ENCODE measurements at places on chromosomes 2 and 18.

DNA sequence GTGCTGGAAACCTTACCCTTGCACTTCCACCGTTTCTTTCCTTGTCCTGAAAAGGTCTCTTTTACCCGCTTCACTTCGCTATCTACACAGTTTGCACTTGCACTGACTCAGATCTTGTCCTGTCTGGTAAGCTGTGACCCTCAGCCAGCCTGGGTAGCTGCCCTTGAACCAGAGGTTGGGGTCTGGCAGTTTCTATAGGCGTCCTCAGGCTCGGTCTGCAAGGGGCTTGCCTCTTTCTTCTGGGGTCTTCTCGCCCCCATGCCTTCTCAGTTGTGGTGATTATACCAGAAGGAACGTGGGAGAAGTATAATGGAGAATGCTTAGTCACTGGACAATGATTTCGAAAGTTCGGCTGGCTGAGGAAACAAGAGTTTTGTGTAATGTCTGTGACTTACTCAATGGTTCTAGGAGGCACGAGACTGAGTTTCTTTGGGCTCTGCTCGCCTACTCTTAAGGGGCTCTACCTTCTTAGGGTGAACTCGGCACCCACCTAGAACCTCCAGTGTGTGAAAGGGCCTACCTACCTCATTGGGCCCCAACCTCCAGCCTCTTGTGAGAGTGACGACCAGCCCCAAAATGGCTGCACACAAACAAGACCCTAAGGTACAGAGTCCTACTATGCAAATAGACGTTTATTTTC is 6.9 kb upstream of the STAT1 start:
- no peak for DNase-seq

DNA sequence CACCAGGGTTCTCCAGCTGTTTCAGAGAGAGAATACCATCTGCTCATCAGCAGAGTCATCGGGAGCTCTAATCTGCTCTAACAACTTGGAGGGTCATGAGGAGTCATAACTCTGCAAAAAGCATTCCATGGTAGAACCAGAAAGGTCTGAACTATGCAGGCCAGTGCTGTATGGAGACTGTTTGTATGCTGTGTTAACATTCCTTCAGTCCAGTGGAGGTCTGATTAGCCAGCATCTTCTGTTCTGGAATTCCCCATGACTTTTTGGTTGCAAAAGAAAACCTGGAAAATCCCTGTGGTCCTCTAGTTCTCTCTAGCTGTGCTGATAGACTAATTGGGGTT is 9.4 kb upstream of the ITGB6 start:
- DNase-seq = no peak

GRCh38 chr18:2976218-2977132 is 36.5 kb downstream of the LPIN2 start:
- no peak for DNase-seq

DNA sequence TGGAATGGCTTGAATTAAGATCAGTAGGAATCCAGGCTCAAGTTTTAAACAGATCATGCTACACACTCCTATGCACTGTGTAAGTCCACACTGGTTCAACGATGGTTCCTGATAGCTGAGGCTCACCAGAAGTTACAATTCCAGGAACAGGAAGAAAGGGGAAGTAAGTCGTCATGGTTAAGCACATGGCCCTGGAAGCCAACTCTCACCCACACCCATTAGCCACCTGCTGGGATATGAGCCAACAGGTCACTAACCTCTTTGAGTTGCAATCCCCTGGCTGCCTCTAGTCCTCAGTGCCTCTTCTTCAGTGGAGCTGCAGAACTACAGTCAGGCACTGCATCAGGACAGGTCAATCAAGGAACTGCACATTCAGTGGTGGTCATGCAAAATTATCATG is 133.5 kb downstream of the TMEM182 start:
- no peak for DNase-seq

DNA sequence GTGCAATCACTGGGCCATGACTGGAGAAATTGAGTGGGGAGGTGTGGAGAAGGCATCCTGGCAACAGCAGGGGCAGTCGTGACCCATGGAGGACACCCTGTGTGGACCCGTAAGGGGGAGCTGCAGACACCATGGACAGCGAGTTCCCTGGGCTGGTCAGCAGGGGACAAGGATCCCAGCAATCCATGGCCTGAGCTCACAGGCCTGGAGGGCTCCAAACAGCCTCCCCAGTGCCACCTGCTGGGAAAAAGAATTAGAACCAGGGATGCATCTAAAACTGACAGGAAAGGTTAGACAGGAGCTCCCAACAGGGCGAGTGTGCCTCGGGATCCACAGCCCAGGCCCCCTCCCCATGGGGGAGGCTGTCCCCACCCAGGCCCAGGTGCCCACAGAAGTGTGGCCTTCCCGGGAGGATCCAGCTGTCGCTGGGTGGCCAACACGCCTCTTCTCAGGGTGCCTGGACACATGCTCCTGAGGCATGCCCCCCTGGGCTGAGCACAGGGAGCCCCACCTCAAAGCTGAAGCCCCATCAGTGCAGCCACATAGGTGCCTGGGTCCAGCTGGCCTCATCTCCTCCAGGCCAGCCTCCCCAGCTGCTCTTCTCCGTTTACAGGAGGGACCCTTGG is 20.5 kb upstream of the KIF1A start:
- no peak for DNase-seq

- DNase-seq = no peak
These were observed 135.8 kb upstream of the FN1 start for GRCh38 chr2:215571689-215572088.

GRCh38 chr2:13714466-13714865 is 918.1 kb upstream of the LRATD1 start:
- no peak for DNase-seq

GRCh38 chr2:111030260-111030891 is 90.3 kb upstream of the BCL2L11 start:
- DNase-seq = no peak

- no peak for DNase-seq
These were observed 165.6 kb upstream of the HDAC4 start for GRCh38 chr2:239566162-239566994.

- no peak for DNase-seq
These were observed 18.7 kb upstream of the IHH start for GRCh38 chr2:219079417-219079816.

- no peak for DNase-seq
These were observed 356.4 kb upstream of the GYPC start for GRCh38 chr2:126299469-126299976.

DNA sequence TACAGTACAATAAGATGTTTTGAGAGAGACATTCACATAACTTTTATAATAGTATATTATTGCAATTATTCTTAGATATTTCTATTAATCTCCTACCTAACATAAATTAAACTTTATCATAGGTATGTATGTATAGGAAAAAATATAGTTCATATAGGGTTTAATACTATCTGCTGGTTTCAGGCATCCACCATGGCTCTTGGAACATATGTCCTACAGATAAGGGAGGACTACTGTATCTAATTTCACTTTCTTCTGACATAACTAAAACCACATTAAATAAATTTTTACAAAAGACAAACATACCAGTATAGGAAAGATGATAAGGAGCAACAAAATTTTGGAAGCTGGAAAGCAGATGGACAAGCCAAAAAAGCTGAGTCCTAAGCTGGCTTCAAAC is 67.9 kb upstream of the TMEM17 start:
- no peak for DNase-seq

Measured in activated T-helper 1 cell treated with anti-CD3 and anti-CD28 coated beads, Interleukin-2, amount 50 U/mL, for 16 hours (primary cell).